SHP77 (cell line): ENCODE measurements at places on chromosomes 7 and 10.

DNA sequence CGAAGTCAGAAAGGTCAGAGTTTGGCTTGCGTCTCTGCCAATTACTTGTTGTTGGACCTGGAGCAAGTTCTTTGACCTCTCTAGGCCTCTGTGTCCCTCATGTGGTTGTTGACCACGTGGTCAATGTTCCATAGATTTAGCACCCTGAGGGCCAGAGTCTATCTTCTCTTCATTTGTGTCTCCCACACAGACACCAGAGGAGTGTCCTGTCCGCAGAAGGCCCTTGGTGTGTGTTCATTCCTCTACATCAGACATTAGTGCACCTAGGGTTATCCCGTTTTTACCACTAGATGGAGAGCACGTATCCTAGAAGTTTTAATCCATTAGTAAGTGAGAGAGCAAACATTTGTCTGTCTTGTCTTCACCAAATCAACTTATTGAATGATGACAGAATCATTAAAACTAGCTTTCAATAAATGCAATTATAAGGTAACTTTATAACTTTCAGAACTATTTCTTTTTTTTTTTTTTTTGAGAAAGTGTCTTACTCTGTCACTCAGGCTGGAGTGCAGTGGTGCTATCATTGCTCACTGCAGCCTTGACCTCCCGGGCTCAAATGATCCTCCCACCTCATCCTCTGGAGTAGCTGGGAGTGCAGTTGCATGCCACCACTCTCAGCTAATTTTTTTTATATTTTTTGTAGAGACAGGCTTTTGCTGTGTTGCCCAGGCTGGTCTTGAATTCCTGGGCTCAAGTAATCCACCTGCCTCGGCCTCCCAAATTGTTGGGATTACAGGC, 122.5 kb upstream of the ANKRD1 start:
- DNase-seq, result no peak

DNA sequence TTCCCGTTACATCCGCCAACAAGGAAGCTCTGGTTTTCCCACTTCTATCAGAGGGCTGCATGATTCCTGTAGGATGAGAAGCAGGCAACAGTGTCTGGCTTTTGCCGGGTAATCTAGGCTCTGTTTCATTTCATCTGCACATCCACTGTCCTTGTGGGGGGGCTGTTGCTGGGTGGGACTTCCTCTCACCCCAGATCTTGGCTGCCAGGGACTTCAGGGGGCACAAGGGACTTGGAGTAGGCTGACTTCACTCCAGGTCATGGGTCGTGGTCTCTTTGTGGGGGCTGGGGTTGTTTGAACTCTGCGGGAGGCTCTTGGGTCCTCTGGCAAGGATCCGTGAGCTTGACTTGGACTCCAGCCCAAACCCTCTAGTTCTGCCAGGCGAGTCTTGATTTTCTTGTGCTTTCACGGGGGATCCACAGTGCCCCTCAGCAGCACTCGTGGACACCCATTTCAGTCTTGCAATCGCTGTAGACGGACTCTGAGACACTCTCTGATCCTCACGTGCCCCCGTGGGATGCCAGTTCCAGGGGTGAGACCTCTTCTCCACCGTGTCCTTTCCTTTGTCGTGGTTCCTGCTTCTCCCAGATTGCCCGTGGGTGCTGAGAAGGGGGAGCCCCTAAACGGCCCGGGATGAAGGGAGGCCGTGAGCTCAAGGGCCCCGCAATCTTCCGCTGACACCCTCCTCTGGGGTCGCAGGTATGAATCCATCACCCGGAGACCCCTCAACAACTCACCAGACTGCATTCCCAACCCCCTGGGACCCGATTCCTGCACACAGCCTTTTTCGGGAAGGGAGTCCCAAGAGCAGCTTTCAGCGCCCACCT, 21.4 kb upstream of the ZNF273 start:
- DNase-seq, result no peak

DNA sequence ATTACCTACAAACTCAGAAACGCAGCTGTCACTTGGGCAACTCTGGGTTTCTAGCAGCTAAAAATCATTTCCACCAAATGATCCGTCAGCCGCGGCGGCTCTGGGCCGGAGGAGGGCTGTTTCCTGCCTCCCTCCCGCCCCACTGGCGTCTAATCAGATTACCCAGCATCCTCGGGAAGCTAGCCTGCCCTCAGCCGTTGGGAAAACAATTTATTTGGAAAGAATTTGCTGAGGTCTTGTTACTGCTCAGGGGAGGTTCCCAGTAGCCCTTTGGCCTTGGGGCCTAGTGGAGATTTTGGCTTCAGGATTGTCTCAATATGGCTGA, 65.0 kb upstream of the ADGRA1 start:
- DNase-seq, result no peak

GRCh38 chr10:104323085-104323484, 15.2 kb downstream of the ITPRIP start:
- DNase-seq, result no peak

GRCh38 chr7:5661942-5662341, 119.5 kb downstream of the RNF216 start:
- DNase-seq, result no peak

- no peak for DNase-seq
Observed at GRCh38 chr7:128924707-128925588, 12.8 kb upstream of the IRF5 start.

DNA sequence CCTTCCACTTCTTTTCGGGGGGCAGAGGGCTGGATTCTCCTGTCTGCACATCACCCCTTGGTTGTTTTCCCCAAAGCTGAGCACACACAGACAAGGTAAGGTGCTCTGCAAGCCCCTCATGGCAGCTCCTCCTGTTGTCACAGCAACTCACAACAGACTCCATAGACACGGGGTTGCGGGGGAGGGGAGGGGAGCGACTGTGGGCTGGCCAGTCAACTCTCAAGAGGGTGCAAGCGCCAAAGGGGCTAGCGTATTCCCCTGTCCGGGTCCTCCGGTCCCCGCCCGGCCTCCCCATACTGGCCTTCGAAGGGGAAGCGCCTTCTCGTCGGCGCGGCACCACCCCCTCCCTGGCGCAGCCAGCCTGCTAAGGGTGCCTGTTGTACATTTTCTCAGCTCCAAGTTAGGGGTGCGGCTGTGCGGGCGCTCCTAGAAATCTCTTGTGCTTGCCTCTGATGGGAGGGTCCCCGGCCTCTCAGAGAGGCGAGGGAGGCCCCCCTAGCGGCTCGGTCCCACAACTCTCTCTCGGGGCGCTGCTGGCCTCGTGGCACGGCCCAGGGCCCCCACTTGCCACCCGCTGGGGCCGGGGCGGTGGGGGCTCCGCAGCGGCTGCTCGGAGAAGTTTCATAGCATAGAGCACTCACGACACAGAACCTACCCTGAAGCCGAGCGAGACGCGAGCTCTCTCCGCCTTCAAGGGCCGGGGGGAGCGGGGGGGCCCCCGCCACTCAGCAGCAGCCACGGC, 498 bp downstream of the RHOBTB1 start:
- DNase-seq, result peak; percentile 18

DNA sequence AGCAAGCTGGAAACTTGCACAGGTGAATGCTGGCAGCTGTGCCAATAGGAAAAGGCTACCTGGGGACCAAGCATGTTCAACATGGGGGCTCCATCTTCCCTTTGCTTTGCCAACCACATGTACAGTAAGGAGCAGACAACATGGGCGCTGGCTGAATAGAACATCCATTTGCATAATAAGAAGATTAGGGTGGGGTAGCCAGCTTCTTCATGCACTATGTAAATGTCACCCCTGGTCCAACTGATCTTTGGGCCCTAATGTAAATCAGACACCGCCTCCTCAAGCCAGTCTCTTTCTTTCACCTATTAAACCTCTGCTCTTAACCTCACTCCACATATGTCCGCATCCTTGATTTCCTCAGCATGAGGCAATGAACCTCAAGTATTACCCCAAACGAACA, 26.0 kb downstream of the MRPS24 start:
- DNase-seq, result no peak

DNA sequence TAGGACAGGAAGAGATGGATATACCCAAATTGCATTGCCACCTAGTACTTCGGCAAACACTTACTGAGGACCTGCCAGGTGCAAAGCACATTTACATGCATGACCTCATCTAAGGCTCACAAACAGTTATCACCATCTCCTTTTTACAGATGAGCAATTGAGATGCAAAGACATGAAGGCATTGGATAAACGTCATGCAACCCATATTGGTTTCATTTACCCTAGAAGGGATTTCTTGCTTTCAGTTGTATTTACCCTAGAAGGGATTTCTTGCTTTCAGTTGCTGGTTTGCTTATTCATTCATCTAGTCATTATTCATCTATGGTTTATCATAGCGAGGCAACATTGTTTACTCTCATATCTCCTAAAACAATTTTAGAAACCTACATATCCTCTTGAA, 52.2 kb downstream of the STEAP1B start:
- DNase-seq, result peak; percentile 97

DNA sequence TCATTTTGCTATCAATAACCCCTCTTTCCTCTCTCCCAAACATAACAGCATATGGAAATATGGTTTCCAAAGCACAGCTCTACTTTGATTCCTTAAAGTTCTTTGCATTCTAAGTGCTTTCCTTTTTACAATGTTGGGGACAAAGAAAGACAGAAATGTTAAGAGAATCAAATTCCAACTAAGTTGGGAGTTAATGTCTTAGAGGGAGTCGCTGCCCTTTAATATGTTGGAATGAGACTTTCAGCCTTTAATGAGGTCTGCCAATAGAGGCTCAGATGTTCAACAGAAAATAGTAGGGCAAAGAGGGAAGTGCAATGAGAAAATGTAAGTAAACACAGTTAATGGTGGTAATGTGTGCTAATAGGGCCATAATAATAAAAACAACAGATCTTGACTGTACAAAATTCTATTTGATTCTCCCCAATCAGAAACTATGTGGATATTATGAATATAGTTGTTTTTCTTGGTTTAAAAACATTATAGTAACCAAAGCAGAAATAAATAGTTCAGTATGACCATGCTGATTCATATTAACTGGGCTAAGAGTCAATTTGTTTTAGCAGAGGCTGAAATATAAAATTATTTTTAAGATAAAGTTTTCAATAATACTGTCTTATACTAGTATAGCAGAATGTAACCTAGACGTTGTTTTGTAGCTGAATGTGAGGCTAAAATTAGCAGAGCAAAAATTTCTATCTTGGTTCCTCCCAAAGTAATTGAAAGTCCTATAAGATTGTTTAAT, 10.3 kb downstream of the HYCC1 start:
- DNase-seq, result no peak

- no peak for DNase-seq
Observed at GRCh38 chr10:88989824-88990383, 694 bp upstream of the FAS start.

GRCh38 chr10:30447125-30447799, 13.3 kb downstream of the MAP3K8 start:
- DNase-seq, result no peak

GRCh38 chr10:122044713-122045112, 55.8 kb downstream of the TACC2 start:
- no peak for DNase-seq

GRCh38 chr10:79344502-79345195, 2.6 kb upstream of the PPIF start:
- DNase-seq, result no peak

DNA sequence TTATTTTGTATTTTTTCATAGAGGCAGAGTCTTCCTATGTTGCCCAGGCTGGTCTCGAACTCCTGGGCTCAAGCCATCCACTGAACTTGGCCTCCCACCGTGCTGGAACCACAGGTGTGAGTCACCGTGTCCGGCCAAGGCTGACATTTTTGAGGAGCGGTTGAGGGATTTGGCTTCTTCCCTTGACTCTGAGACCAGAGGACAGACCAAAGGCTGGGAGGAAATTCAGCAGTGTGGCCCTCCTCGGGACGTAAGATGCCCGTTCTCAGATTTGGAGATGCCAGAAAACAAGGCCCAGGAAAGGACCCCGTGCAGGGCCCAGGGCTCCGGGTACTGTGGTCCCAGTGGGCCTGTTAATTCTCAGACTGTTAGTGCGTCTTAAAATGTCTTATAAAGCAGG, 146.2 kb downstream of the WDR37 start:
- DNase-seq, result no peak

- no peak for DNase-seq
Observed at GRCh38 chr7:148026713-148027112, 563.9 kb upstream of the C7orf33 start.

GRCh38 chr7:33091111-33091531, 18.1 kb downstream of the RP9 start:
- DNase-seq, result no peak

GRCh38 chr7:158963771-158964241, 107.4 kb downstream of the DYNC2I1 start:
- DNase-seq, result no peak

- DNase-seq, result no peak
Observed at GRCh38 chr7:45869426-45869825, 3.5 kb downstream of the CCDC201 start.

GRCh38 chr10:24871011-24871935, 81.1 kb downstream of the PRTFDC1 start:
- DNase-seq, result no peak

DNA sequence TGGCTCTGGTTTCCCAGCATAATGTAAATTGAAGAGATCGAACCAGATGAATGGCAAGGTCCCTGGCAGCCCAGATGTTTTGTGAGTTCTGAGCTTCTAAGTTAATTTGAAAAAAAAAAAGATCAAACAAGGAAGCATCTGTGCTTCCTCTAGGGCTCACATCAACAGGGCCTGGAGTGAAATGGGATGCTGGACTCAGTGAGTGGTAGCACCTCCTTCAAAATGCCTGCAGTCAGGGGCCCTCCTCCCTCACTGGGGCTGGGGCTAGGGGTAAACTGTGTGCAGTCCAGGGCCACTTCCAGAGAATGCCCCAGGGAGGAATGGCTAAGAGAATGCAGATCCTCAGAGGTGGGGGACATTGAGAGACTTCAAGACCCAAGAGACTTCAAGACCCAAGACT, 6.0 kb upstream of the CUEDC2 start:
- no peak for DNase-seq

- no peak for DNase-seq
Observed at GRCh38 chr10:132937861-132938260, 4.5 kb downstream of the CFAP46 start.

DNA sequence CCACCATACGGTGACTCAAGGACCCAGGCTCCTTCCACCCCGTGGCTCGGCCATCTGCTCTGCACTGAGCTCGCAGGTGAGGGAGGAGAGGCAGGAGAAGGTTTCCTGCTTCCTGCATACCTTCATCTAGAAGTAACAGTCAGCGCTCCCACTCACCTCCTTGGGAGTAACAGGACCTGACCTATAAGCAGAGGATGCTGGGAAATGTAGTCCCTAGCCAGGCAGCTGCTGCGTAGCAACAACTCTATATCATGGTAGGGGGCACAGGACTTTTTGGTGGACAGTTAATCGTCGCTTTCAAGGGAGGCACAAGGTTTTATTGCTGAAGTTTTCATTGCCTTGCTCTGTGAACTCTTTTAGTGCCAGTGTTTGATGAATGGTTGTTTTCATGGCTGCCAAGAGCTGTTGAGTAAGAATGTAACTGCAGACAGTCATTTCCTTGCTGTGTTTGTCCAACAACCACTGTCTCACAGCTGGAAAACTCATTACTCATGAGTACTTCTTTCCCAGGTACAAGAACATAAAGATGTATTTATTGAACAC, 10.2 kb upstream of the ZFYVE27 start:
- DNase-seq, result peak; percentile 13

DNA sequence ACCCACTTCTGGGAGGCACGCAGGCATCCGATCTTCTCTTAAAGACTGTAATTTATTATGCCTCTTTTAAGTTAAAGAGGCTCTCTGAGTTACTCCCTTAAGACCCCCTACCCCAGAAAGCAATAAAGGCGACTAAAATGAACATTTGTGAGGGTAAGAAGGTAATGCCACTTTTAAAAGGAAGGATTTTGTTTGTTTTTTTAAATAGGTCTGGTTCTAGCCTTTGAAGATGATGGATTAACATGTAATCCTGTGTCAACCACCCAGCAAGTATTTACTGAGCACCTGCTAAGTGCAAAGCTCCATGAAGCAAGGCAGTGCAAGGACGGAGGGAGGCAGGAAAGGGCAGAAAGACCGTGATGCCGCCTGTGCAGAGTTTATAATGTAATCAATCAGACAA, 26.1 kb downstream of the SH3PXD2A start:
- no peak for DNase-seq

- DNase-seq, result no peak
Observed at GRCh38 chr10:131123496-131123895, 188.0 kb downstream of the TCERG1L start.
